ENCODE measurements at places on chromosomes 5 and 9. TPM values are rescaled to one million over a fixed set of nuclear protein-coding genes. Genes with fewer than 3 reads are reported as not detected.

PDE8B gene
- total RNA-seq = 0.96 TPM

NSD1 gene
- total RNA-seq = 55.4 TPM

KLHL9 gene
- total RNA-seq = 24.4 TPM

SAPCD2 gene
- 0.13 TPM for total RNA-seq

GRCh38 chr5:96172436-96172835 is 210.8 kb upstream of the ELL2 start:
- ATAC-seq = no peak

- ATAC-seq = no peak
Measured at GRCh38 chr5:173689171-173689736, 72.8 kb upstream of the BOD1 start.

DNA sequence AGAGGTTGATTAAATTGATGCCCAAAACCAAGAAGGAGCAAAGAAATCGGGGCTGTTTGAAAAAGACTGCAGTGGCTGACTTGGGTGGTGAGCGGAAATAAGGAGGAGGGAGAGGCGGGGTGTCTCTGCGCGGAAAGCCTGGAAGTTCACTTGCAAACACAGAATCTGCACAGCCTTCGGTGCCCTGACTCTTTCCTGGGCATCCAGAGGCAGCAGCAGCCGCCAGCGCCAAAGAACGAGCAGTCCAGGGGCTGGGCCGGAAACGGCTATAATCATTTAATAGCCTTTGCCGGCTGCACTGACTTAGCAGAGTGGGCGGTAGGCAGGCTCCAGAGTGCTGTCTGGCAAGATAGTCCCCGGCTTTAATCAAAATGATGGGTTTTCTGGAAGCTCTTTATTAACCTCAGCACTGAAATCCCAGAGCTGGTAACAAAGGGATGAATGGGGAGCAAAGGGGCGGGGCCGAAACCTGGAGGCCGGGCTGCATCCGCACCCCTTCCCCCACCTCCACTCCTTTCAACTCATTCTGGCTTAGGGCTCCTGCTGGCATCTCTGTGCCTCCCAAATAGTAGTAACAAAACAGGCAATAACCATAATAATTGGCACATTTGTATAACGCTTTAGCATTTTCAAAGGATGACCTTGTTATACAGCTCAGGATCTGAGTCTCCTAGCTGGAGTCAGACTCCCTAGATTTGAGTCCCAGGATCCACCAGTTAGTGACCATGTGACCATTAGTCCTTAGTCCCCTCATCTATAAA is 35.7 kb downstream of the PCDHAC2 start:
- ATAC-seq = no peak

DNA sequence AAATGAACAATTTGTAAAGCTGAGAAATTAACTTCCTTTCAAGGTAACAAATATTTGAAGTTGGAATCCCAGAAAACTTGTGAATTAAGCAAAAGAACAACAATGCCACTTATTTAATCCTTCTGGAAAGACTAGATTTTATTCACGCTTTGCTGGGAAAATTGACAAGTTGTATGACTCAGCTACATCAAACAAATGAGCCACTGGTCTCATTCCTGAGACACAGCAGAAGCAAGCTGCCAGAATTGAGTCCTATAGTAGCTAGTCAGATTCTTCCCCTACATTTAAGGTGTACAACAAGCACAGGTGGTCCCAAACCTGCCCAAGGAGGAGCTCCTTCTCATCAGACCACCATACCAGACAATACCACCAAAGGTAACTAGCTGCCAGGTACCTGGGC is 280.7 kb downstream of the SPOCK1 start:
- no peak for ATAC-seq

- ATAC-seq = no peak
Measured at GRCh38 chr9:134773842-134774241, 106.8 kb upstream of the FCN2 start.

DNA sequence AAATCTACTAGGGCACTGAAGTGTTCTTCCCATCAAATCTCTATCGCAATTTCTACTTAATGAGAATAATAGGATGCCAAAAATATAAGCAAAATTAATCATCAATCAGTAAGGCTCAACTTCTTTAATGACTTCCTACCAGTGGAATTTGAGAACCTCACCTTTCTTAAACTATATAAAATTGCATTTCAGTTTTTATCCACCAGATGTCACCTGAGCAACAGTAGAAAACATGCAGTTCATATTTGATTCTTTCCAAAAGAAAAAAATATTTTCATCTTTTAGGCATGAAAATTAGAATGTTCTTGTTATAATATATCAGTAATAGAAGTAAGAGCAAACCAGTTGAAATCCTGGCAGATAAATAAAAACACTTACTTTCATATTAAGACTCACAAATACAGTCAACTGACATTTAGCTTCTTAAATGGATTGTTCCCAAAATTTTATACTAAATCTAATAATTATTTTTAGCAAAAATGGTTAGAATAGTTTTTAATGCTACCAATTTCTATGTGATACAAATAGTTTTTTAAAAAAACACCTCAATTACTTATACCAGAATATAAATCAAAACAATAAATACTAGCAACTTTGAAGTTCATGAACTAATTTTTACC is 13.4 kb upstream of the CCDC112 start:
- ATAC-seq = no peak

- ATAC-seq = no peak
Measured at GRCh38 chr5:145218019-145218418, 617.1 kb downstream of the PRELID2 start.

DNA sequence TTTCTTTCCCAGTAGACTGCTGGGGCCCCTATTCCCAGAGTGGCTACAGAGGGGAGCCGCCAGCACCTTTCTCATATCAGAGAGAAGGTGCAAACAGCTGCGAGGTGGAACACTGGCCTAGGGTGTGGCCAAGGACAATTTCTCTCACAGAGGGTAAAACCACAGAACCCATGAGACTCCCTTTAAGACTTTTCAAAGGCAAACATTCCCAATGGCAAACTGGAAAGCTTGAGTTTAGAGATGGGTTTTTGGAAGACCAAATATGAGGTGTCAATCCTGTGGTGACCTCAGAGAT is 335.1 kb upstream of the PIK3R1 start:
- no peak for ATAC-seq
